Chondrocyte (in vitro differentiated cells): ENCODE measurements at places on chromosomes 7 and 10. TPM values are rescaled to one million over a fixed set of nuclear protein-coding genes. Genes with fewer than 3 reads are reported as not detected.

DNA sequence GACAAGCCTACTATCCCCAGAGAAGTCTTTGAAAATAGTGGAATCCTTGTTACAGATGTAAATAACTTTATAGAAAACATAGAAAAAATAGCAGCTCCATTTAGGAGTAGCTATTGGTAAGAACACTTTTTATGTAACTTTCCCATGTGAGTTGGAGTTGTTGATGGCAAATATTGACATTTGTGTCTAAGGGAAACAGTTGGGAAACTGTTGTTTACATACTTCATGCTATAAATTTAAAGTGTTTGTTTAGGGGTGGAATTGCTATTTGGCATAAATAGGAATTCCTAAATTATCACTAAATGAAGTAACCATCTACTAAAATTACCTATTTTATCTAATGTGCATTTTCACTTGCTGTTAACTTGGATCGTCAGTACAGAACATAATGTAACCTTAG lies 50.7 kb downstream of the GDI2 start:
- DNase-seq: no peak

Gene PILRA
- 0.60 to 0.92 TPM (median 0.62 TPM) in 3 replicates for total RNA-seq

DNA sequence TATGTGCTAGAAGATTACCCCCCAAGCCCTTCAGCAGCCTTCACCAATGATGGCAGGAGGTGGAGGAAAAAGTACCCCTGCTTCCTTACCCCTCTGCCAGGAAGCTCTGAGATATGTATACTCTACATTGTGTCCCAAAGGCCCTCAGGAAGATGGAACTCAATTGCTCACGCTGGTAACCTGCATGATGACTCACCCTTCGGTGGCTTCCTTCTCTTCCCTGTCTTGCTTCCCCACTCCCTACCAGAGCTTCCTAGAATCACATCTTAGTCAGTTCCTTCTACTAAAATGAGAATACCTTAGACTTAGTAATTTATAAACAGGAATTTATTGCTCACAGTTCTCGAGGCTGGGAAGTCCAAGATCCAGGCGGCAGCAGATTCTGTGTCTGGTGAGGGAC lies 405.6 kb downstream of the TYW1 start:
- no peak for DNase-seq

GRCh38 chr7:137026176-137026500 lies 157.7 kb downstream of the CHRM2 start:
- DNase-seq: no peak

DNA sequence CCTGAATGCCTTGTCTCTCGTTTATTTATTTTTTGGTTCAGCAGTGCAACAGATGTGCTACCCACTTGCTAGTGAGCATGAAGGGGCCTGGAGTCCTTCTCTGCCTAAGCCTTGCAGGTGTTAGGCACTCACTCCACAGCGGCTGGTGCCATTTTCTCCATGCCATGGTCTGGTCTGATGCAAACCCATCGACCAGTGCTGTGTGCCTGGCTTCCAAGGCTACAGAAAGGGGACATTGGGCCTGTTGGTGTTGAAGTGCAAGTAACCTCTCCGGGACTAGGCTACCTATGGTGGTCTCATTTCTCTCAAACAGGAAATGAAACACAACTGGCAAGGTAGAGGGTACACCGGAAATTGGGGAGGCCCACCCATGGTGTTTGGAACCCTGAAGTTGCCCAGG lies 198.1 kb downstream of the ADARB2 start:
- no peak for DNase-seq

Gene GIMAP6
- total RNA-seq: not detected in 3 replicates

Gene PPP1R3A
- total RNA-seq: 0.29 to 0.54 TPM (median 0.45 TPM) in 3 replicates

DNA sequence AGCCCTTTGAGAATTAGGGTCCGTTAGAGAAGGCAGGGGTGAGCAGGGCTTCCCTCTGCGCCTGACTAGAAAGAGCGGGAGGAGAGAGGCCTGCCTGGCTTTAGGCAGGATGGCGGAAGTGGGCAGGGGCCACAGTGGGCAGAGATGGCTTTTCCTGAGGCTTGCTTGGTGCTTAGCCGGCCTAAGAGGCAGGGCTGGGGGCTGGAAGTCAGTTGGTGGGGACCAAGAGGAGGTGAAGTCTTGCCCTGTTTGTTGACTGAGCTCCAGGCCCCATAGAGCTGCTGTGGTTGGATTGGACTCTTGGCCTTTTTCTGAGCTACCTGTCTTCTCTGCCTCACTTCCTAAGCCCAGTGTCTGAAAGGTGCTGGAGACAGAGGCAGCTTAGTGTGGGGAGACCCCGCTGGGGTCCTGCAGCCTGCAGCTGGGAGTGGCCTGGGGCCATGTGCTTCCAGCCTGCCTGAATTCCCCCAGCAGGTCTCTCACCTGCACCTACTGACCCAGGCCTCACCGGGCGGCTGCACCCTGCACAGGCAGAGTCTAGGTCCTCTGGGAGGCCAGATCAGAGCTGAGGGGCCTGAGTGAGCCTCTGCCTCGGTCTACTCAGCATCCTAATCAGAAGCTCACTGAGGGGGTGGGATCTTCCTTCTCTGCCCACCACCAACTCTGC lies 4.8 kb downstream of the FAM241B start:
- DNase-seq: no peak

- DNase-seq: no peak
Measured at GRCh38 chr7:132519936-132520335, 56.3 kb downstream of the PLXNA4 start.

- no peak for DNase-seq
Measured at GRCh38 chr7:46776790-46777189, 805.1 kb downstream of the TNS3 start.

Gene GALNT11
- total RNA-seq: 36.2 to 62.1 TPM (median 37.1 TPM) in 3 replicates

DNA sequence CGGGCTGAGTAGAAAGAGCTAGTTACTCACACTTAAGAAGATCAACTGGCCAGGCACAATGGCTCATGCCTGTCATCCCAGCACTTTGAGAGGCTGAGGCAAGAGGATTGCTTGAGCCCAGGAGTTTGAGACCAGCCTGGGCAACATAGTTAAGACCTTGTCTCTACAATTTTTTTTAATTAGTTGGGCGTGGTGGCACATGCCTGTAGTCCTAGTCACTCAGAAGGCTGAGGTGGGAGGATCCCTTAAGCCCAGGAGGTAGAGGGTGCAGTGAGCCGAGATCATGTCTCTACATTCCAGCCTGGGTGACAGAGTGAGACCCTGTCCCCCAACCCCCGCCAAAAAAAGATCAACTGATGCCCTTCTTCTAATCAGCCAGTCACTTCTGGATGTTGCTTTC lies 74.6 kb upstream of the ATP6V0A4 start:
- no peak for DNase-seq

- DNase-seq: no peak
Measured at GRCh38 chr7:47407821-47408674, 173.9 kb downstream of the TNS3 start.

Gene CUX1
- 112 to 154 TPM (median 118 TPM) in 3 replicates for total RNA-seq

GRCh38 chr7:131369354-131369753 lies 41.7 kb downstream of the MKLN1 start:
- no peak for DNase-seq

Gene FAM180A
- total RNA-seq: 0.27 to 1.4 TPM (median 0.31 TPM) in 3 replicates

Gene CALY
- total RNA-seq: 7.3 to 13.5 TPM (median 8.9 TPM) in 3 replicates

GRCh38 chr7:14196555-14196954 lies 207.1 kb upstream of the ETV1 start:
- DNase-seq: no peak

Gene AKR1D1
- not detected in 3 replicates for total RNA-seq

- DNase-seq: no peak
Measured at GRCh38 chr7:17030559-17030958, 148.8 kb upstream of the AGR3 start.

GRCh38 chr7:82729172-82730030 lies 285.8 kb upstream of the CACNA2D1 start:
- no peak for DNase-seq

Gene USP6NL
- 11.7 to 12.3 TPM (median 12.3 TPM) in 3 replicates for total RNA-seq

Gene ADARB2
- total RNA-seq: 3.3 to 6.6 TPM (median 3.9 TPM) in 3 replicates

DNA sequence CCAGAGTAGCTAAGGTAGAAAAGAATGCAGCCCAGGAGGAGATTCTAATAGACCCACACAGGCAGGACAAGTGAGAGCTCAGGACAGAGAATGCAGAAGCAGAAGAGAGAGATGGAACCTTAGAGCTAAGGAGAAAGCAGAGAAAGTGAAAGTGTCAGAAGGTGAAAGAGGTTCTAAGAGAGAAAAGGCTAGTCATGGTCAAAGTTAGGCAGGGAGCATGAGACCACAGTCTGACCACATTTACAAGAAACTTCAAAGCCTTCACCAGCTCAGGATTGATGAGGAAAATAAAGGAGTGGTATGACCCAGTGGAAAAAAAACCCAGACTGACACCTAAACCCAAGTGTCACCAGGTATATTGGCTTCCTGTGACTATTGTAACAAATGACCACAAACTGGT lies 131.8 kb upstream of the WDR11 start:
- no peak for DNase-seq

- no peak for DNase-seq
Measured at GRCh38 chr10:53839440-53840039, 961.5 kb downstream of the PCDH15 start.

GRCh38 chr7:22443370-22444180 lies 56.4 kb downstream of the STEAP1B start:
- no peak for DNase-seq

- DNase-seq: no peak
Measured at GRCh38 chr10:51217505-51217904, 143.2 kb downstream of the PRKG1 start.
